ENCODE measurements at places on chromosomes 6 and 20. TPM values are rescaled to one million over a fixed set of nuclear protein-coding genes. Genes with fewer than 3 reads are reported as not detected.

DNA sequence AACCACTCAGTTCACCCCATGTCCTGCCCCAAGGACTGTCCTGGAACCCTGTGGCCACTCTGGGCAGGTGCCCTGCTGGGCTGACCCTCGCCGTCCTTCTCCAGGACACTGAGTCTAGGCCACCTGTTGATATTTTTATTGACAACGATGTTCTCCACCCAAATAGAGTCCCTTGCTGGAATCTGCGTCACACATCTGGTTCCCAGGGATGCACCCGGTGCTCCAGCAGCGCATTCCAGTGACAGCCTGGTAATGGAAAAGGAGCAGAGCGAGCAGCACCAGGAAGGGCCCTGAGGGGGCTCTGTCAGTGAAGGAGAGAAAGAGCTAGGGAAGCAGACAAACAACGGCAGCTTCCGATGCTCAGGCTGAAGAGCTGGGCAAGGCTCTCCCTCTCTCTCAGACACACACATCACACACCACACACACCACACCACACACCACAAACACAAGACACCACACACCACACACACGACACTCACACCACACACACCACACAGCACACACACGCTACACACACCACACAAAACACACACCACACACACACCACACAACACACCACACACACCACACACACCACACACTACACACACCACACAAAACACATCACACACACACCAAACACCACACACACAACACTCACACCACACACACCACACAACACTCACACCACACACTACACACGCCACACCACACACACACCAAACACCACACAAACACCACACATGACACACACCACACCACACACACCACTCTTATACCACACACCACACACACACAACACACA, 117.9 kb upstream of the THBS2 start:
- H3K4me3 ChIP-seq: no peak overlapping the region
- no peak overlapping the region for H3K27ac ChIP-seq
- H3K27me3 ChIP-seq: no peaks in the 10 kb centered on the region

GRCh38 chr20:33568868-33569801, 79.2 kb downstream of the CBFA2T2 start:
- peak overlapping the region; percentile 18 for H3K4me3 ChIP-seq
- no peak overlapping the region for H3K27ac ChIP-seq
- peaks cover 32% of the 10 kb centered on the region for H3K4me1 ChIP-seq

- H3K36me3 ChIP-seq: no peaks in the 10 kb centered on the region
- H3K4me1 ChIP-seq: peaks cover 22% of the 10 kb centered on the region
- peaks cover 6% of the 10 kb centered on the region for H3K27me3 ChIP-seq
- H3K4me3 ChIP-seq: no peak overlapping the region
- no peak for DNase-seq
- H3K27ac ChIP-seq: no peak overlapping the region
Observed at GRCh38 chr6:28000351-28001045, 43.5 kb downstream of the OR2B6 start.

- no peaks in the 10 kb centered on the region for H3K4me1 ChIP-seq
- H3K27me3 ChIP-seq: no peaks in the 10 kb centered on the region
- H3K27ac ChIP-seq: no peak overlapping the region
- H3K36me3 ChIP-seq: no peaks in the 10 kb centered on the region
- H3K4me3 ChIP-seq: no peak overlapping the region
Observed at GRCh38 chr6:146260886-146261285, 232.0 kb downstream of the GRM1 start.

DNA sequence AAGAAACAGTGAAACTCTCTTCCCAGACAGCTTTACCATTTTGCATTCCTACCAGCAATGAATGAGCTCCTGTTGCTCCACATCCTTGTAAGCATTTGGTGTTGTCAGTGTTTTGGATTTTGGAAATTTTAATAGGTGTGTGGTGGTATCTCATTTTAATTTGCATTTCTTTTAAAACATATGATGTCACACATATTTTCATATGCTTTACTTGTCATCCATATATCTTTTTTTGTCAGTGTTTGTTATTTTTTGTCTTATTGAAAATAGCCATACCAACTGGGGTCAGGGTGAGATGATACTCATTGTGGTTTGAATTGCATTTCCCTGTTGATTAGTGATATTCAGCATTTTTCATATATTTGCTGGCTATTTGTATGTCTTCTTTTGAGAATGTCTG, 119.5 kb upstream of the FOXA2 start:
- H3K4me1 ChIP-seq: no peaks in the 10 kb centered on the region
- no peak for DNase-seq
- no peak overlapping the region for H3K27ac ChIP-seq
- H3K36me3 ChIP-seq: no peaks in the 10 kb centered on the region
- no peaks in the 10 kb centered on the region for H3K27me3 ChIP-seq
- H3K4me3 ChIP-seq: no peak overlapping the region

DNA sequence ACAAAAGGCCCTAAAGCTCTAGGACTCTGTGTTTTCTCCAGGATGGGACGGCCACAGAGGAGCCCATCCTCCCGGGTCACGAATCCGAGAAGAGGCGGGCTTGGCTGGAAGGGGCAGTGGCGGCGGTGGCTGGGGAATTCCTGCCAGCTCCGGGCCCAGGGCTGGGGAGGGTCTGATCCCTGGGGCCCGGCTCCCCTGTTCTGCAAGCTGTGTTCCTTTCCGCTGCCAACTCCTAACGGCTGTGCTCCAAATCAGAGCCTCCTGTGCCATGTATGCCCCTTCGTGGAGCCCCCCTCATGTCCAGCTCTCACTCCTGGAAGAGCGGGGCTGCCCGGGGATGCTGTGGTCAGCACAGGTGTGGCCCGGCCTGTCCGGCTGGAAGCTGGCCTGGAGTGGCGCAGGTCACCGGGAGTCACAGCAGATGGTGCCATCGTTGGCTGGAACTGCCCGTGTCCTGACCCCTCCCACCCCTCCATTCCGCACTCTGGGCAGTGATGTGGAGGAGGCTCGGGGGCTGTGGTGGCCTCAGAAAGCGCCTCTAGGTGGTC, 88.2 kb upstream of the MPC1 start:
- H3K27ac ChIP-seq: no peak overlapping the region
- no peaks in the 10 kb centered on the region for H3K27me3 ChIP-seq
- H3K4me1 ChIP-seq: no peaks in the 10 kb centered on the region
- no peaks in the 10 kb centered on the region for H3K36me3 ChIP-seq
- DNase-seq: no peak

Gene RAB5IF
- 90.1 TPM for total RNA-seq

DNA sequence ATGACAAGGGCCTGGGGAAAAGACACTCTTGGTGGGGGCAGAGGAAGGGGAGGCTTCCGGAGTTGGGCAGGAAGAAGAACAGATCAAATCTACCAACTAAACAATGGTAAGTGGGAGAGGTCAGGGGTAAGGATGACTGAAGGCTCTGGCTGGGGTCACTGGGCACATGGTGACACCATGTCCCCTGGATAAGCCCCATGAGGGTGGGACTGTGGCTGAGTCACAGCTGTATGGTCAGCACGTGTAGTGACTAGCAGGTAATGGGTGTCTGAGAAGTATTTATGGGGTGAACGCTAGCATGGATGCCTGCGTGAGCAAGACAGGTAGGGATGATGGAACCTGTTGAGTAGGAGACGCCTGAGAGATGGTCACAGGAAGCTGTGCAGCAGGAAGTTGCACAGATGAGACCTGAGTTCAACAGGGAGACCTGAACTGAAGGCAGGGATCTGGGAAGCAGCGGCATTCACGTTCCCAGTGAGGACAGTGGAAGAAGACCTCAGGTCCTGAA, 64.5 kb upstream of the SNX9 start:
- no peak overlapping the region for H3K27ac ChIP-seq
- H3K36me3 ChIP-seq: no peaks in the 10 kb centered on the region
- DNase-seq: no peak
- peaks cover 7% of the 10 kb centered on the region for H3K4me1 ChIP-seq
- H3K27me3 ChIP-seq: no peaks in the 10 kb centered on the region

- no peaks in the 10 kb centered on the region for H3K36me3 ChIP-seq
- H3K27ac ChIP-seq: no peak overlapping the region
- H3K4me1 ChIP-seq: peaks cover 5% of the 10 kb centered on the region
- DNase-seq: no peak
- no peak overlapping the region for H3K4me3 ChIP-seq
- H3K27me3 ChIP-seq: no peaks in the 10 kb centered on the region
Observed at GRCh38 chr6:33934731-33935270, 131.0 kb upstream of the MLN start.

DNA sequence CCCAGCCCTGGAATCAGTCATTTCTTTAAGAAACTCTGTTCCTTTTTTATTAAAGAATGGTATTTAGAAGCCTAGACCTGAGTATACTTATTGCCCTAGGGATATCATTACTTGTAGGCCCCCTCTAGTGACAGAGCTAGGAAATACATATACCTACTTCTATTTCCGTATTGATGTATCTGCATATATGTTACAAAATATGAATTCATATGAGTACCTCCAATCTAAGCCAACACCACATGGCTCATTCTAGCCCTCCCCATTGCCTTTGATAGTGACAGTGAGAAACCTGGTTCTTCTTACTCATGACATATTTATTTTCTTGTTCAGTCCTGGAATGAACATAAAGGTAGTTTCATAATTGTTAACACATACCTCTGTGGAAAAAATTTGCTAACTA, 137.2 kb downstream of the FARS2 start:
- peak; percentile 47 for DNase-seq
- H3K27ac ChIP-seq: no peak overlapping the region
- H3K4me1 ChIP-seq: peaks cover 11% of the 10 kb centered on the region
- H3K4me3 ChIP-seq: no peak overlapping the region
- H3K27me3 ChIP-seq: no peaks in the 10 kb centered on the region

Measured in neural progenitor cell (in vitro differentiated cells).